ENCODE measurements at places on chromosomes 6 and 20.
A peak's percentile ranks its signal among the peaks of the same experiment; 100 is the strongest.

- peak; percentile 77 for DNase-seq
These were observed 53.9 kb upstream of the TAGAP start for GRCh38 chr6:159098636-159099106.

DNA sequence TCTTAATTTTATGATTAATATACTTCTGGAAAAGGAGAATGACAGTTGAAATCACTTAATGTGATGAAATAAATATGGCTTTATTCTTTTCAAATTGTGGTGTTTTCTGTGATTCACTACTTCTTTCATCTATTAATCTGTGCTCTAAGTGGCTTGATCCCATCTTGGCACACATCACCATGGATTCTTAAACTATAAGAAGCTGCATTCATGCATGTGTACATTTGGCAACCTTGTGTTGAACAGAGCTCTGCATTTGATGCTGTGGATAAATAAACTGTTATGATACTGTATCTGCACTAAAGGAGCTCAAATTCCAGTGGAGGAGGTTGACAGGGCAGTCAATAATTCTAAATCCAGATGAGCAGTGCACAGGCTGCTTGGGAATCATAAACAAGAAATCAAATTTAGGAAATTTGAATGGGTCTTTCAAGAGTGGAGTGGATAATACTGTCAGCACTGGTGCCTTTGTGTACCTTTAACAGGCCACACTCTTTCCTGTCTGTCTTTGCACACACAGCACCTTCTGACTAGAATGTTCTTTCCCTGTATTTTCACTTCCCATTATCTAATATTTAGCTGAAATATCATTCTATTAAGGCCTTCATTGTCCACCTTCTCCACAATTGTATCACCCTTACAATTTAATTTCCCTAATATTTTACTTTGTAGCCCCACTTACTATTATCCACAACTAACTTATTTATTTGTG is 252.9 kb downstream of the GRM1 start:
- DNase-seq, result no peak

GRCh38 chr6:6783721-6784120 is 195.2 kb downstream of the LY86 start:
- DNase-seq, result no peak

DNA sequence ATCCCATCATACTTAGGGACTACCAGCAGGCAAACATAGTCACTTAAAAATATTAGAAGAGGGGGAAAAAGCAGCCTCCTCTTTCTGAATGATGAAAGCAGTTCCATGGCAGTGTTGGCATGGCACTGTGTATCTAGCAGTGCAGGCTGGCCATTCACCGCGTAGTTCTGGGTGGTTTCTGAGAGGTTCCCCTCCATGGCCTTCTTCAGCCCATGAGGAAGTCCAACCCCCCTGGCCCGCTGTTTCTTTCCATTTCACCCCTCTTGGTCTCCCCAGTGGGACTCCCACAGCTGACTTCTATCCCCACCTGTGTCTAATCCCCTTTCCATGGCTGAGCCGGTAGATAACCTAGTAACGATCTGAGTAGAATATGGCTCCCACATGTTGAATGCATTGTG is 17.0 kb downstream of the PPARD start:
- DNase-seq, result no peak

DNA sequence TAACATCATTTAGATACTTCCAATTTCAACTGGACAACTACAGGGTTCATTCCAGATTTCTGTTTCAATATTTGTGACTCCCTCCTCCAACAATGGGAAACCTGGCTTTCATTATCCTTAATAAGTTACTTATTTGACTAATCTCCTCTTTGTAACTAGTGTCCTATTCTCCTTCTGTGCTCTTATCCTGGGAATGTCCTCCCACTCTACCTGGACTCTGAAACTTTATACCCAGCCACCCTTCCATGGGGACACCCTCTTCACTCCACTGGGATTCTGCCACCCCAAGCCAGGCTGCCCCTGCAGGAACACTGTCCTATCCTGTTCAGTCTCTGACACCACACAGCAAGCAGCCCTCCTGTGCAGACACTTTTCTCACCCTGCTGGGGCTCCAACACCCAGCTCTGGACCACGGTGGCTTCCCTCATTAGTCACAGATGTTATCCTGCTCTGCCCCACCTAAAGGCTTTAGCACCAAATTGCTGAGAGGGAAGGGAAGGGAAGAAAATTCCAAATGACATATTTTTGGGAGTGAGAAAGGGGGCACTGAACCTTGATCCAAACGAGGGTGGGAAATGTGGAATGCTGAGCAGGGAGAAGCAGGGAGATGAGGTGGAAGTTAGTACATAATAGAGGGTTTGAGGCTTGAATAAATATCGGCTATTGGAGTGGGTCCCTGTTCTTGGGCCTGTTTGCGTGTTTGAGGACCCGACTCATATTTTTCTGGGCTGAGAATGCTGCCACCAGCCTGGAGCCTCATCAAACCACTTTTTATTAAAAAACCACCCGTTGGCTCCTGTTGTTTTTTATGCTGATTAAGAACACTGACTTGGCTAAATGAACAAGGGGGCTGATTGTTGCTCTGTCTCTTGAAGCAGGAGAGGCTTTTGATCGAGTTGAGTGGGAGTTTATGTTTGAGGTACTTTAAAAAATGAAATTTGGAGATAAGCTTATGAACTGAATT is 54.0 kb upstream of the AKIRIN2 start:
- DNase-seq, result no peak

DNA sequence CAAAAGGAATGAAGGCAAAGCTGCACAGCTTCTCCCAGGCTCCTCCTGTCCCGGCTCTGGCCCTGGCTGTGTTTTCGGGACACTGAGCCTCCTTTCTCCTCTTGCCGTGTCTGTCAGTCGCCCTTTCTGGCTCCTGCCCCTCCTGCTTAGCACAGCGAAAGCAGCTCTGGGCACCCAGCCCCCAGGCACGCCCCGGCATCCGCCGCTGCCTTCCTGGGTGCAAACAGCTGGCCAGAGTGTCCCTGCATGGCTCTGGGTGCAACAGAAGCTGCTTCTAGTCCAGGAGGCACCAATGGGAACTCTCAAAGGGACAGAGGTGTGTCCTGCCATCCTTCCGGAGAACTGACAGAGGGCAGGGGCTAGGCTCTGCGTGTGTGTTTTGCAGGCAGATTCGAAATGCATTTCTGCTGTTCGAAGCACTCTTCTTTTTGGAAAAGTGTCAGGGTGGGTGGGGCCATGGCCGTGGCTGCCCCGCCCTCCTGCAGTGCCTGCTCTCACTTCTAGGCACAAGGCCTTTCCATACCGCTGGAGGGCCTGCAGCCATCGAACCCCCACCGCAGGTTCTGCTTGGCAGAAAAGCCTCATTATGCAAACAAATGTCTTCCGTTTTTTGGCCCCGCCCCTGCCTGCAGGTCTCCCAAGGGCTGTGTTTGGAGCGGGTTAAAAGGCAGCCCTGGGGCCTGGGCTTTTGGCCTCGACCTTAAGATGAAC is 15.5 kb downstream of the COL9A3 start:
- peak; percentile 65 for DNase-seq

- DNase-seq, result no peak
These were observed 391.8 kb downstream of the ARHGAP18 start for GRCh38 chr6:129317931-129318820.

GRCh38 chr6:86722131-86722530 is 215.2 kb upstream of the HTR1E start:
- DNase-seq, result no peak
